ENCODE measurements at places on chromosomes 6 and 20. TPM values are rescaled to one million over a fixed set of nuclear protein-coding genes. Genes with fewer than 3 reads are reported as not detected.

NMBR gene
- not detected for total RNA-seq

DEFB127 gene
- total RNA-seq = not detected

ALDH5A1 gene
- total RNA-seq = 10.5 TPM

OR14J1 gene
- not detected for total RNA-seq

OXT gene
- not detected for total RNA-seq

SIGLEC1 gene
- total RNA-seq = 0.14 TPM

OR12D3 gene
- total RNA-seq = not detected

SSTR4 gene
- not detected for total RNA-seq

ZBTB46 gene
- 1.2 TPM for total RNA-seq

ACOT8 gene
- 31.3 TPM for total RNA-seq

RBPJL gene
- total RNA-seq = not detected

CDS2 gene
- 40.3 TPM for total RNA-seq

PI3 gene
- total RNA-seq = not detected

DPPA5 gene
- total RNA-seq = not detected

CDSN gene
- not detected for total RNA-seq

SPATS1 gene
- total RNA-seq = not detected

SEC23B gene
- total RNA-seq = 97.0 TPM

RAB44 gene
- 0.12 TPM for total RNA-seq

OLIG3 gene
- 0.35 TPM for total RNA-seq

SLC16A10 gene
- total RNA-seq = 7.8 TPM

DDX27 gene
- 51.9 TPM for total RNA-seq

PAQR8 gene
- total RNA-seq = 8.0 TPM

COL9A3 gene
- total RNA-seq = not detected

PARD6B gene
- total RNA-seq = 5.6 TPM

NKAIN4 gene
- total RNA-seq = not detected

BTN1A1 gene
- 0.16 TPM for total RNA-seq

LGSN gene
- not detected for total RNA-seq

MTFR2 gene
- total RNA-seq = 25.9 TPM

TCP1 gene
- total RNA-seq = 378 TPM

MOCS1 gene
- 3.3 TPM for total RNA-seq

SIRPA gene
- total RNA-seq = not detected

PSORS1C1 gene
- 3.2 TPM for total RNA-seq

ENPP1 gene
- 0.36 TPM for total RNA-seq

CD24 gene
- total RNA-seq = 1.9 TPM

TRIM26 gene
- total RNA-seq = 43.0 TPM

FABP7 gene
- total RNA-seq = not detected

COL20A1 gene
- total RNA-seq = 0.09 TPM

ANKRD6 gene
- 5.8 TPM for total RNA-seq

C6orf163 gene
- 0.64 TPM for total RNA-seq

MYB gene
- total RNA-seq = 23.8 TPM

ARHGAP40 gene
- total RNA-seq = not detected

DNAH8 gene
- total RNA-seq = not detected

LSM2 gene
- total RNA-seq = 173 TPM

IMPG1 gene
- total RNA-seq = not detected

PRPH2 gene
- total RNA-seq = not detected

FNDC1 gene
- total RNA-seq = not detected

FLRT3 gene
- not detected for total RNA-seq

SLC22A7 gene
- total RNA-seq = not detected

THBD gene
- total RNA-seq = not detected

TAAR2 gene
- not detected for total RNA-seq

SLC32A1 gene
- total RNA-seq = not detected

LHFPL5 gene
- not detected for total RNA-seq

All from activated naive CD4-positive, alpha-beta T cell treated with anti-CD3 and anti-CD28 coated beads, Interleukin-2, amount 50 U/mL, for 72 hours (primary cell).